ENCODE measurements at places on chromosomes 5 and 9. TPM values are rescaled to one million over a fixed set of nuclear protein-coding genes. Genes with fewer than 3 reads are reported as not detected.
A peak's percentile ranks its signal among the peaks of the same experiment; 100 is the strongest.

DNA sequence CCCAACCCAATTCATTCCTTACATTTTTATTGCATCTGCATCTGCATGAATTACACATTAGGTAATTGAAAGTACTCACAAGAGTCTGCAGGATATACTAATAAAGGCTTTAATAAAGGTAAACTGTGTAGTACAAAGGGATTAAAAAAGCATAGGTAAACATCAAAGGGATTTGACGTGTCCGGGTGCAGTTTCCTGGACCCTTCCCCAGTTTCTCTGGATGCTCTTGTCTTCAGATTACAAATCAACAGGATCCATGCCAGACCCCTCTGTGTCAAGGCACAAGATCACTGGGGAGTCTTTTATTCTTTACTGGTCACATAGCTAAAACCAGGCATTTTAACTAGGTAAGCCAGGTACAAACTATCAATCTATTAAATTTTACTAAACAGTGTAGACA, 177.2 kb upstream of the TYRP1 start:
- no peak for ATAC-seq

DNA sequence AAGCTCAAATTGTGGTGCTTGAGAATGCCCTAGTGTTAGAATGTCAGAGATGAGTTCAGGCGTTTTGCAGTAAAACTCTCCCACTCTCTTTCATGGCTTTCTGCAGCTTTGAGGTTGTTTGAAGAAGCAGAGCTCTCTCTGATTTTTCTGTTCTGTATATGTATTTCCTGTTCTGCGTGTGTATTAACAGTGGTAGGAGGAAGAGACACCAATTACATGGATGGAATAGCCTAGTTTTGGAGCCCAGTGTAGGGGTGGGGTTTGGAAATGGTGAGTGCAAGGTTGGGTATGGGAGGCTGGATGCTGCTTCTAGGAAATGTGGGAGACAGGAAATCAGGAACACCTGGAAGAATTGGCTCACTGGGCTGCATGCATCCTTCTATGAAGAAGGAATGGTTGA, 12.4 kb downstream of the LARP1 start:
- ATAC-seq, result peak; percentile 25

GRCh38 chr9:93954434-93955061, 607 bp downstream of the BARX1 start:
- ATAC-seq, result no peak

- peak; percentile 24 for ATAC-seq
Measured at GRCh38 chr5:141512390-141512910, 23.6 kb downstream of the PCDHGC5 start.

- no peak for ATAC-seq
Measured at GRCh38 chr5:131609774-131610173, 25.3 kb downstream of the RAPGEF6 start.

GRCh38 chr5:140372971-140373487, 13.0 kb downstream of the SLC4A9 start:
- ATAC-seq, result peak; percentile 64

- no peak for ATAC-seq
Measured at GRCh38 chr9:107548298-107549142, 59.0 kb upstream of the KLF4 start.

GRCh38 chr9:104575456-104575855, 6.5 kb downstream of the OR13C8 start:
- no peak for ATAC-seq

GRCh38 chr5:94326586-94326985, 291.8 kb downstream of the KIAA0825 start:
- no peak for ATAC-seq

GRCh38 chr5:172410160-172410559, 44.2 kb downstream of the SH3PXD2B start:
- ATAC-seq, result peak; percentile 53

DNA sequence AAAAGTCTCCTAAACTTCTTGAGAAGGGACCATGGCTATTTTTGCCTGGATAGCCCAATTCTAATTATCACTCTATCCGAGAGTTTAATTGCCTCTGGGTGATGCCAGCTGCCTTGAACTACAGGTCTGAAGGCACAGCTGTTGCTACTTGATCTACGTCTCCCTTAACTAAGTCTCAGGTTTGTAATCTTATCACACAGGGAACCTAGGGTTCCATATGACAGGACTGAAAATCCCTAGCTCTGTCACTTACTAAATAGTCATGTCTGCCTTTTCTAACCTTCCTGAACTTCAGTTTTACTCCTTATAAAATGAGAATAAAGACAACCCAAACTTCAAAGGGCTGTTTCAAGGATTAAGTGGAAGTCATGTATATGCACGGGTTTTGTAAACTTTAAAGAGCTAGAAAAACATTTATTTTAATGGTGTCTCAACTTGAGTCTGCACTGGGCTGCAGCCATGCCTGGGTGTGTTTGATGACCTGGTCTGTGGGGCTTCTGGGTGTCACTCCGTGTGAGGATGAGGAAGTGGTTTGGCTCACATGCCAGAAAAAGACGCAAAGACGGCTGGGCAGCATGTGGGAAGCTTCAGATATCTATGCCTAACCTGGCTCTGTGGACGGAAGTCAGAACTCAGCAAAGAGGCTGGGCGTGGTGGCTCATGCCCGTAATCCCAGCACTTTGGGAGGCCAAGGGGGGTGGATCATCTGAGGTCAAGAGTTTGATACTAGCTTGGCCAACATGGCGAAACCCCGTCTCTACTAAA, 129.3 kb upstream of the SLC44A1 start:
- peak; percentile 82 for ATAC-seq

DNA sequence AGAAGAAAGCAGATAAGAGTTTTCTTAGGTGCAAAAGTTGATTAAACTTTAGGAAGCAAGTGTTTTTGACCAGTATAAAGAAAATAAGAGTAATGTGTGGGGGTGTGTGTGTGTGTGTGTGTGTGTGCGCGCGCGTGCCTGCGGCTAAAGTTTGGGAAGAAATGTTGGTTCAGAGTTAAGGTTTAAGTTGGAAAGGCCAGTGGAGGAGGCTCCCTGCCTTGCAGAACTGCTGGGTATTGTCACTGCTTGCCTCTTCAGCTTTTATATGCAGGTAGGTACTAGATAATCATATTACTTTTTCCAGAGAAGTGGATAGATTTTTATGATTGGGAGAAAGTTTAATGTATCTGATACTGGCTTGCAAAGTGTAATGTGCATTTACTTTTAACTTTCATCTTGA, 2.0 kb downstream of the PIK3R1 start:
- ATAC-seq, result no peak

DNA sequence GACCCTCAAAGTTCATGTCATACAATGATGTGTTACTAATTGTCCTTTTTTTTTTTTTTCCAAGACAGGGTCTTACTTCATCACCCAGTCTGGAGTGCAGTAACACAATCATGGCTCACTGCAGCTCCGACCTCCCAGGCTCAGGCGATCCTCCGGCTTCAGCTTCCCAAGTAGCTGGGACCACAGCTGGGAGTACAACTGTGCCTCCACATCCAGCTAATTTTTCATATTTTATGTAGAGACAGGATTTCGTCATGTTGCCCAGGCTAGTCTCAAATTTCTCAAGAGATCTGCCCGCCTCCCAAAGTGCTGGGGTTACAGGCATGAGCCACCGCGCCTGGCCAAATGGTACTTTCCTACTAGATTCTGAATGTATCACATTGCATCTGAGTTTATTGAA, 49.4 kb upstream of the EBF1 start:
- ATAC-seq, result no peak

DNA sequence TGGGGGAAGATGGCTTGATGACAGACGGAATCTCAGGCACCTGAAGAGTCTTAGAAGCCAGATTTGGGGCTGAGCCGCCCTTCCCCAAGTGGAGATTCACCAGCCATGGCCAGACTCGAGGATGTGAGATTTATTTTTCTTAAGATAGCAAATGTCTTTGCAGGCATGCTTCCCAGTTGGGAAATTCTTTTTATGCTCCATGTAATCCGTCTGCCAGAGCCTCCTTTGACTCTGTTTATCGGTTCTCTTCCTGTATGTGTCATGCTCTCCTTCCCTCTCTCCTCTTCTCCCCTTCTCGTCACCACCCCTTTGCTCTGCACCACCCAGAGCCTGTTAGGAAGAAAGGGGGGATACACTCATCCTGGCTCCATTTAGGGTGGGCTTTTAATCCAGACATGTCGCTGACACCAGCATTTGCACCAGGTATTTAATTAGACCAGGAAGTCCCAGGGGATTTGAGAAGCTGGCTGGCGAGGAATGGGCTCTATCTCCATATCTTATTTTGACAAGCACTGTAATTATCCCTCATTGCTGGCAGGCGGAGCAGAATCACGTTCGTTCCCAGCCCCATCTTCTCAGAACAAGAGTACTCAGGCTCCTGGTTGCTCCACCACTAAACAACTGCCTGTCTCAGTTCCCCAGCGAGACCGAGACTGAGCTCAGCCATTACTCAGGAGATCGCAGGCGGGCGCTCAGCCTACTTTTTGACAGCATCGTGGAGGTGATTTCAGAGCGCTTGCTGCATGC, 50.9 kb downstream of the KCNIP1 start:
- no peak for ATAC-seq

DNA sequence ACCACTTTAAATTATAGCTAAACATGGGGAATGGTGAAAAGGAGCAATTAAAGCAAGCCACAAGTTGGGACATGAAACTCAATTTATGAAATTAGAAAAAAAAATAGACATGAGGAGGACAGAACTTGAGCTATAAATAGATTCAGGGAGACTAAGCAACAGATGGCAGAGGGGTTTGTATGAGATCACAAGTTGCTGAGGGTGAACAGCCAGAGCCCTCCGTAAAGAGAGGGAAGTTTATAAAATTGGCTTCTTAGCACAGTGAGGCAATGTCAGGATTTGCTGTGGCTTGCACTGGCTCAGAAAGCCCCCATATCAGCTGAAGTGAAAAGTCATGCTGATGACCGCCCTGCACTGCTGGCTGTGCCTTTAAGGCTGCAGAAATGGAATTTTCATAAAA, 443.4 kb upstream of the CD180 start:
- ATAC-seq, result no peak

- ATAC-seq, result no peak
Measured at GRCh38 chr9:23693374-23693773, 132.7 kb downstream of the ELAVL2 start.

The RANBP3L gene
- total RNA-seq, result not detected

The PTTG1 gene
- 221 TPM for total RNA-seq

The C5orf63 gene
- total RNA-seq, result 11.0 TPM

The ROR2 gene
- total RNA-seq, result not detected

The FOXD4L6 gene
- total RNA-seq, result not detected

The COL15A1 gene
- 0.82 TPM for total RNA-seq

The FCN1 gene
- not detected for total RNA-seq

The NME5 gene
- not detected for total RNA-seq

The BSPRY gene
- total RNA-seq, result 3.2 TPM
